ENCODE measurements at places on chromosomes 1 and 21.

GRCh38 chr1:100313382-100313781, 38.9 kb upstream of the CDC14A start:
- DNase-seq = no peak

GRCh38 chr1:198416296-198416695, 124.2 kb downstream of the ATP6V1G3 start:
- DNase-seq = no peak

DNA sequence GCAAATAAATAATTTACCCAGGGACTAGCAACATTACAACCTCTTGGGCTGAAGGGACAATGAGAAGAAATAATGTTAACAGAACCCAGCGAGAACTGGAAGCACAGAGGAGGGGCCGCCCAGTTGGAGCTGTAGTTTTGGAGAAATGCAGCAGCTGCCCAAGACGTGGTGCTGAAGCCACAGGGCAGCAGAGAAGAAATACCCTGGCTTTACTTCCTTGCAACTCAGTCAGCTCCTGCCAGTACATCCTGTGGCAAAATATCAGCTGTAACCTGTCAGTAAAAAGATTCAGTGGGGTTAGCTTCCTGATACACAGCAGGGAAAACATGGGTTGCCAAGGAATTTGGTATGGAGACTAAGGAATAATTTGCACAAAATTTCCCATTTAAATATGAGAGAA, 283.6 kb upstream of the USP25 start:
- no peak for DNase-seq

DNA sequence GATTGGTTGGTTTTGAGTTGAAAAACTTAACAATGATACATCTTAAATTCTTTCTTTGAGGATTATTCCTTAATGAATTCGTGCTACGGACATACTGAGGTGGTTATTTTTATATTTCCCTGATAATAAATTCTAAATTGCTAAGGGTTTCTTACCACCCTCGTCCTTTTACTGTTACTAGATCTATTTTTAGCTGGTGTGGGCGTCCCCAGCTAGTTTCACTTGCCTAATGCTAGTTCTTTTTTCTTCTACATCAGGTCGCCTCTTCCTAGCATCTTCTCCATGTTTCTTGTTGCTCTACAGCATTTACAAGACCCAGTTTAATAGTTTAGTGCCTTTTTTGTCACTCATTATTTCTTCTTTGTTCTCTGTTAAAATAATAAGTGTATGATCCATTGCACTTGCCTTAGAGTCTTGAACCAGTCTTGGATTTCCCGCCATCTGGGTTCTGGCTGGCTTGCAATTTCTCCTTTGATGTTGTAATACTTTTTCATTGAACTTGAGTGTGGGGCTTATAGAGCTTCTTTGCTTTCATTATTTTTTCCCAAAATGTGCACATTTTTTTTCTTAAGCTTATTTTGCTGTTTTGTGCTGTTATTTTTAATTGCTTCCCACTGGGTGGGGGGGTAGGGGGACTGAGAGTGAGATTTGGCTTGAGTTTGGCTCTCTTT, 677 bp upstream of the HSD11B1 start:
- DNase-seq = no peak

DNA sequence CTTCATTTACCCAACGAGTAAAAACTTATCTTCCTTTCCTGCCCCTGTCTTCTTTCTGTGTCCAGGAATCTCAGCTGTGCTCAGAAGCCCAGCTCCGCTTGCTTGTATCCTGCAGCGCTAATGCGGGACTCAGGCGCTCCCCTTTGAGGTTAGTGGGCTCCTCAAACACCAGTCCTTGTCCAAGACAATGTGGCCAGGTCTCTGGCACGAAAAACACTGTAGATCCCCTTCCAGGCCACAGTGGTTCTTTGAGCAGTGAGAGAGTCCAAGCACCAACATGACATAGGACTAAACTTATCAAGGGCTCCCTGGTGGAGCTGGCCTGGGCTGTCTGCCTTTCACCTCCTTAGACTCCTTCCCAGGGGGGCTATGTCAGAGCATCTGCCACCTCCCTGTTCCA, 53.7 kb downstream of the PLD5 start:
- no peak for DNase-seq

GRCh38 chr1:43781574-43781973, 74.2 kb downstream of the ST3GAL3 start:
- DNase-seq = no peak

DNA sequence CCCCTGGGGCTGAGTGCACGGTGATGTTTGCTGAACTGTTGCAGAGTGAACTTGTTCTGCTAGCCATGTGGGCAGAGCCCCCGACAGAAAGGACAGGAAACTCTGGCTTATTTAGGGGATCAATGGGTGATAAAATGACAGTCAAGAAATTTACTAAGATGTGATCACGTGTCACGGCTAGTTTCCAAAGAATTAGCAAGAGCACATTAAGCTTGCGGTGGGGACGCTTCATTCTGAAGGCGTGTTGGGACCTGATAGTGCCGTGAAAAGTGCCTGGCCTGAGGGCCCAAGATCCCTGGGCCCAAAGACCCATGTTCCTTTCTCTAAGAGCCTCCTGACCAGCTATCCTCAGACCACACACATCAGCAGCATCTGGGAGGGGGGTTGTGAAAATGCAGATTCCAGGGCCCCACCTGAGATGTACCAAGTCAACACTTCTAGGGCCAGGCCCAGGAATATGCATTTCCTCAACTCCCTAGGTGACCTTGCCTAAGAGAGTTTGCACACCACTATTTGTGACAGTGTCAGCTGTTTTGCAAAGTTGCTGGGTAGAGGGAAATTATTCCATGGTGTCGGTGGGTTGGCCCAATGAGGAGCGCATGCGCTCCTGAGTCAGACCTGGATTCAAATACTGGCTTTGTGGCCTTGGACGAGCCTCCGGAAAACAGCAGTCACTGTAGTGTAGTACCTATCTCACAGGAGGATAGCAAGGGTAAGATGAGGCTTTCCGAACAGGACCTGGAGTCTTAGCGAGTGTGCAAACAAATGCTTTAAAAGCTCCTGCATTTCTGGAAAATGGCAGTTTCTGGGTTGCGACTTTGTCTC, 77.5 kb downstream of the SPSB1 start:
- DNase-seq = no peak

DNA sequence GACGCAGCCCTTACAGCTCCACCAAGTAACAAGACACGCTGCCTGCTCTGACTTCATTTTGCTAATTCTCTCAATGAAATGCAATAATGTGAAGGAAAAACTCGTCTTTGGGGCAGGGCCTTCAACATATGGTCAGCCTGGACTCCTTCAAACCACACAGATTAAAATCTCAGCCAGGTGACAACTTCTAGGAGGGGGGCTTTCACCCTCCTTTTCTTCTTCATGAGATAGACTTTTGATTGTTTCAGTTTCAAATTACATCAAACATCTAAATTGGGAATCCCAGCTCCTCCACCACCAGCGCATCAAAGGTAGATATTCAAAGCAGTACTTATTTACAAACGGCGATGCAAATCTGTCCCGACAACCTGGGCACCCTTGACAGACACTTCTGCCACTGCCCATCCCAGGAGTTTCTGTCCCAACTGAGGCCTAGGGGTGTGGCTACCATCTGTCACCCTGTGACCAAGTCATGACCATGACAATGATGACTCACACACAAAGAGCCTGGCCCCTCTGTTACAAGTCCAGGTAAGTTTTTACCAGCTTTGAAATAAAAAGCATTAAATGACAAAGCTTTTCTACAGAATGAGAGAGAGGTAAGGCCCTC, 29.7 kb downstream of the SSBP3 start:
- no peak for DNase-seq

DNA sequence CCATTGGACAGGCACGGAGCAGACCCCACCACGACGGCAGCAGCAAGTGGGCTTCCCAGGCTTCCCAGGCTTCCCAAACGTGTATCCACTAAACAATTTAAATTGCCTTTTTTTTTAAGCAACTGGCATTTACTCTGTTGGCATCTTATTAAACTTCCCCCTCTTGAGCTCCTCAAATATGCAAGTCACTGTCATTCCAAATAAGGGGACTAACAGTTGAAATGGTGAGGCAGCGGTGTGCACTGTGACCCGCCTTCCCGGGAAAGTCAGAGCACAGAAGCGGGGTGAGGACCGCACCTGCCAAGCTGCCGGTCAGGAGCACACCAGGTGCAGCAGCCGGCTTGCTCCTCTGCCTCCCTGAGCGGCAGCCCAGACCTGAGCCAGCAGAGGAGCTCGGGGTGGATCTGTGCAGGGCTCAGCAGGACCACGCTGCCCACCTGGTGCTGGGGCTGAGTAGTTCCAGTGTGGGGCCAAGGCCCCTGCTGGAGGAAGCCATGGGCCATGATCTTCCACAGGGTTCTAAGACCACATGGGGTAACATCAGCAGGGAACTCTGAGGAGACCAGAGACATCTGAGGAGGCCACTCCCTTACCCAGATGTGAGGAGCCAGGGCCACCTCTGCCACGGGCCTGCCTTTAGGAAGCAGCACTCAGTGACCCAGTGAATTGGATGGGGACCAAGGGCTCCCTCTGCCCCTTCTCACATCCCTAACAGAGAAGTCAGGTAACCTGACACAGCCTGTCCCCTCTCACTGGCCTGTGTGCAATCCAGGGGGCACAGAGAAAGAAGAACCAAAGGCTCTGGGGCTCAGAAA, 245.4 kb downstream of the NPHP4 start:
- DNase-seq = peak; percentile 52

DNA sequence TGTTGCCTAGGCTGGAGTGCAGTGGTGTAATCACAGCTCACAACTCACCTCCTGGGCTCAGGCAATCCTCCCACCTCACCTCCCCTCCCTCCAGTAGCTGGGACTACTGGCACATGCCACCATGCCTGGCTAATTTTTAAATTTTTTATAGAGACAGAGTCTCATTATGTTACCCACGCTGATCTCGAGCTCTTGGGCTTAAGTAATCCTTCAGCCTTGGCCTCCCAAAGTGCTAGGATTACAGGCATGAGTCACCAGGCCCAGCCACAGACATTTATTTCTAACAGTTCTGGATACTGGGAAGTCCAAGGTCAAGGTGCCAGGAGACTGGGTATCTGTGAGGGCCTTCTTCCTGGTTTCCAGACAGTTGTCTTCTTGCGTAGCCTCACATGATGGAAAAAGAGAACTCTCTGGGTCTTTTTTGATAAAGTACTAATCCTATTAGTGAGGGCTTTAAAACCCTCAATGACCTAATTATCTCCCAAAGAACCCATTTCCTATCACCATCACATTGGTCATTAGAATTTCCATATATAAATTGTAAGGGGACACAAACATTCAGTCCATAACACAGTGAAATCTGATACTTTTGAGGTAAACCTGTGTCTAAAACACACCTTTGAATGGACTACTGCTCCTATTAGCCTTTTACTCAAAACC, 67.9 kb downstream of the PHACTR4 start:
- no peak for DNase-seq

GRCh38 chr1:209884665-209885117, 53.3 kb upstream of the SYT14 start:
- DNase-seq = peak; percentile 6

- no peak for DNase-seq
These were observed 42.0 kb downstream of the IL23R start for GRCh38 chr1:67208217-67208616.

GRCh38 chr21:45032332-45032731, 42.0 kb upstream of the ADARB1 start:
- peak; percentile 13 for DNase-seq

- DNase-seq = peak; percentile 83
These were observed at the start of gene OLFM3 for GRCh38 chr1:101996825-101997465. OLFM3 (minus strand) TSS chr1:101996926.

DNA sequence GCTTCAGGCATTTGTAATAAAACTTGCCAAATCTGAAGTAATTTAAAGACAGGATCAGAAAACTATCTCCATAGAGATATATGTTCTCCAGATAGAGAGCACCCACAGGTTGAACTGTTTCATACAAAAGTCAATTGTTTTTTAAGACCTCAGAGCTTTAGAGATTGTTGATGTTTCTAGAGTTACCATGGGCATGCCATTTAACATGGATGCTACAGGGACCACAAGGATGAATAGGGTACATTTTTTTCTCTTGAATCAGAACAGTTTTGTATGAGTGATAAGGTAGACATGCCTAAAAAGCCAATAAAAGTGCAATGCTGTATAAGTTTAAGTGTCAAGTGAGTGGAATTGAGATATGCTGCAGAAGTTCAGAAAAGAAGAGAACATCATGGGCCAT, 511.0 kb upstream of the CAMK1G start:
- no peak for DNase-seq

DNA sequence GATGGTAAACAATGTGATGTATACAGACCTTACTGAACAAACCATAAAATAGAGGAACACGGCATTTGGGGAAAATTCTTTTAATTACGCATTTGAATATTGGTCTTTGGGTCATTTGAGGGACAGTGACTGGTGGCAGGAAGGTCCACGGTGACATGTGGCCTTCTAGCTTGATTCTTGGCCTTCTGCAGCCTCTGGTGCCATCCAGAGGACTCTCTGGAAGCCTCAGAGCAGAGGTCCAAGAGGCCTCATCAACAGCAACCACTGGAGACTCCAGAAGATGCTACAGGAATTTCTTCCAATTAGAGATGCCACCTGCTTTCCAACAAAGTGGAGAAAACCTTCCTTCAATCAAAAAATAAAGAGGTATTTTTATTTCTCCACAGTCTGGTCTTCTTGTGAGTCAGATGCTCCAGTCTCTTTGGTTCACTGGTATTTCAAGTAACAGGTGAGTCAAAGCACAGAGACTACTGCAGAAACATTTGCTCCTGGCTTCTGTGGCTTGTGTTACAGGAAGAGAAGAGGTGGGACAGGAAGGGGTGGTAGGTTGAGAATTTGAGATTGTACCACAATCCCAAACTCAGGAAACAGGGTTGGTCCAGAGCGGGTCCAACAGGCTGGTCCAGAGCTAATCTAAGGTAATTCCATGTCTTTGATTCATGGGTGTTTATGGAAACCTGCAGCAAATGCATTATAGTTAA, 2.7 kb upstream of the F5 start:
- DNase-seq = no peak

DNA sequence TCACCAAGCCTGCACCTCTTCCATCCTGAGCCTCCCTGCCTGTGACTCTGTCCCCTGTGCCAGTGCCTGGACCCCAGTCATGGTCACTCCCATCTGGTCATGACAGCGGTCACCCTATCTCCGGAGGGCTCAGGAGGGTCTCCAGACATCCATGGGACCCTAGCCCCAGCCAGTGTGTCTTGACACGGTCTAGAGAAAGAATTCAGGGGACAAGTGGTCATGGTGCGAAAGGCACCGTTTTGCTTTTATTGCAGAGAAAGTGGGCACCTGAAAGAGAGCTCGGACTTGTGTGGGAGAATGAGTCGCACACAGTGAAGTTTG, 4.7 kb upstream of the RIPK4 start:
- DNase-seq = no peak
